ENCODE measurements at places on chromosomes 1 and 21.

DNA sequence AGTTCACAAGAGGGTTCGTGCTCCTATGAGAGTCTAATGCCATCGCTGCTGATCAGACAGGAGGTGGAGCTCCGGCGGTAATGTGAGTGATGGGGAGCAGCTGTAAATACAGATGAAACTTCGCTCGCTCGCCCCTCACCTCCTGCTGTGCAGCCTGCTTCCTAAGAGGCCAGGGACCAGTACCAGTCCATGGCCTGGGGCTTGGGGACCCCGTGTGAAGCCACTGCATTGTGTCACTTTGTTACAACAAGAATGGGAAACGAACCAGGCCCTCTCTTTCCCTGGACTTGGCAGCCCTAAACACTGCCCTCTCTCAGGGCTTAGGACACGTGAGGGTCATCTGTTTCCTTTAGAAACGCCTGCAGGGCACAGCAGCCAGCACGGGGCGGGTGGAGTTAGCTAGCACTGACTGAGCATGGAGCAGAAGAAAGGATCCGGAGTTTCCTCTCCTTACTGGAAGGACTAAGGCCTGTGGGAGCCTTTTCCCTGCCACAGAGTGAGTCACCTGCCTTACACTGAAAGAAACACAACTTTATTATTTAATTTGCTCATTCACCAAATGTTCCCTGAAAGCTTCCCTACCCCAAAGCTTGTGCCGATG lies 185.2 kb upstream of the TMEM51 start:
- no peak for DNase-seq

- no peak for DNase-seq
Measured at GRCh38 chr1:198612471-198613260, 26.2 kb upstream of the PTPRC start.

DNA sequence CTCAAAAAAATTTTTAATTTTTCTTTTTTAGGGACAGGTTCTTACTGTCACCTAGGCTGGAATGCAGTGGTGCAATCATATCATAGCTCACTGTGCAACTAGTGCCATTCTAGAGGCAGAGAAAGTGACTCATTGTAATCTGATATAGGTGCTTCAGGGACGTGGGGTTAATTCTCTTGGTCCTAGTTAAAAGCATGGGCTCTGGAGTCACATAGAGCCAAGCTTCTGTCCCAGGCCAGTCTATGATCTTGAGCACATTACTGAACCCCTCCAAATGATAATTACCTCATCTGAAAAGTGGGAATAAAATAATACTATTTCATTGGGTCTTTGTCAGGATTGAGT lies 1.1 kb upstream of the ADIPOR1 start:
- peak; percentile 75 for DNase-seq

DNA sequence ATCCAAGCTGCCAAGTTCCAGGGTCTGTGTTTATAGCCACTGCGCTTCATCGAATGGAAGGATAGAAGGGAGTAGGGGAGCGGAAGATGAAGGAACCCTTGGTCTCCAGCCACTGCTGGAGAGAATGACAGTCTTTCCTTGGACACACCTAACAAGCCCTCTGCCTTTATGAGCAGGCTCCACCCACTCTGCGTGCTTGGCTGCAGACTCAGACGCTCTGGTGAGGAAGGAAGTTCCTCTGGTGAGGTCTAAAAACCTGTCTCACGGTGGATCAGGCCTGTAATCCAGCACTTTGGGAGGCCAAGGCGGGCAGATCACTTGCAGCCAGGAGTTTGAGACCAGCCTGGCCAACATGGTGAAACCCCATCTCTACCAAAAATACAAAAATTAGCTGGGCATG lies 55.4 kb downstream of the MATN1 start:
- no peak for DNase-seq

DNA sequence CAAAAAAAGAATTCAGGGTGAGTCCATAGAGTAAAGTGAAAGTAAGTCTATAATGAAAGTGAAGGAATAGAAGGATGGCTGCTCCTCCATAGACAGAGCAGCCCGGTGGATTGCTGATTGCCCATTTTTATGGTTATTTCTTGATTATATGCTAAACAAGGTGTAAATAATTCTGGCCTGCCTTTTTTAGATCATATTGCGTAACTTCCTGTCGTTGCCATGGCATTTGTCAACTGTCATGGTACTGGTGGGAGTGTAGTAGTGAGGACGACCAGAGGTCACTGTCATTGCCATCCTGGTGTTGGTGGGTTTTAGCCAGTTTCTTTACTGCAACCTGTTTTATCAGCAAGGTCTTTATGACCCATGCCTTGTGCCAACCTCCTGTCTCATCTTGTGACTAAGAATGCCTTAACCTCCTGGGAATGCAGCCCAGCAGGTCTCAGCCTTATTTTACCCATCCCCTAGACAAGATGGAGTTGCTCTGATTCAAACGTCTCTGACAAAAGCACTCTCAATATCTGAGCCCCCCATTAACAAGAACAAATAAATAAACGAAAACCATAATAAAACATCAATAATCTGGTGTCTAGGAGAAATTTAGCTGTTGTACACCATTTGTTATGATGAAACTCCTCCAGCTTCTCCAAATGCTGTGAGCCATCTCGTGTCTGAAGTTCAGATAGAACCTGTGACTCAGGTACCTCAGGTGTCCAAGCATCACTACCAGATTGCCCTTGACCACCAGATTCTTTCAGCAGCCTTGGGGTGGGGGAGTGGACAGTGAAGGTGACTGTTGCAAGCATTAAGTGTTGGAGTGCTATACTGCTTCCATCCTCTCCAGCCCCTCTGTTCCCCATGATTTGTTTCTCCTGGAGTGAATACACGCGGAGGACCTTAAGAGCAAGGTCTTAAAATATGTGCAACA lies 36.0 kb downstream of the EBNA1BP2 start:
- DNase-seq, result no peak

DNA sequence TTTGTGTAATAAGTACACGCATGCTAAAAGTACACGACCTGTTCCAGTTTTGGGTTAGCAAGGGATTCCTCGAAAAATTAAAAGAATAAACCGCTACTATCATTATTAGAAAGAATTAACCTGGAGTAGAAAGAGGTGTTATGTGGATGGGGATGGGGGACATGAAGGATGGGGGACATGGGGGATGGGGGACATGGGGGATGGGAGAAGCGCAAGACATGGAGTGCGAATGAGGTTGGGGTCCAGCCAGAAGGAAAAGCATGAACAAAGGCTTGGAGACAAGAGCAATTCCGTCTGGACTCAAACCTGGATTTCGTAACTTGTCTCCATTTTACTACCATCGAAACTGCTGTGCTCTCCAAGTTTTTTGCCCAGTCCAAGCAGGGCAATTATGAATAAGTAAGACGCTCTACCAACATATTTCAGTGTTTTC lies 591 bp upstream of the KDM1A start:
- DNase-seq, result peak; percentile 53

DNA sequence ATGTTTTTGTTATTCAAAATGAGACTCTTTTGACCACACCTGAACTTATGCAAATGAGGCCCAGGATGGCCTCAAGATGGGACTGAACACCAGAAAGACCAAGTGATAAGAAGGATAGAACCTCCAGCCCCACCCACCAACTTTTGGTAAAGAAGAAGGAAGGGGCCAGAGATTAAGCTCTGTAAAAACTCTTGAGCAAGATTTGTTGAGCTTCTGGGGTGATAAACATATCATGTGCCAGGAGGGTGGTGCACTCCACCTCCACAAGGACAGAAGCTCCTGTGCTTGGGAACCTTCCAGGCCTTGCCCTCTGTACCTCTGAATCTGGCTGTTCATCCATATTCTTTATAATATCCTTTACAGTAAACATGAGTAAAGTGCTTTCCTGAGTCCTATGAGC lies 5.3 kb downstream of the RSPH1 start:
- DNase-seq, result peak; percentile 76

DNA sequence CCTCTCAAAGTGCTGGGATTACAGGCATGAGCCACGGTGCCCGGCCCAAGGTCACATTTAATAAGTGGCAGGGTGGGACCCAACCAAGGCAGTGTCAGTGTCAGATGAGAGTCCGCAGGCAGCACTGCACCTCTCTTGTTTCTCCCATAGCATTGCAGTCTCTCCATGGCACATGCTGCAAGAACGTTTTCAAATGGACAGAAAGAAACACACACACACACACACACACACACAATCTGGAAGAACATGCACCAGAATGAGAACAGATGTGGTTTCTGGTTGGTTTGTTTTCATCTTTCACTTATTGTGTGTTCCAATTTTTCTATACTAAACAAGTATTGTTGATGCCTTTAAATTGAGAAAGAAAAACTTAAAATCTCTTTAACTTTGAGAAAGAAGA lies 126.5 kb downstream of the SYF2 start:
- no peak for DNase-seq

DNA sequence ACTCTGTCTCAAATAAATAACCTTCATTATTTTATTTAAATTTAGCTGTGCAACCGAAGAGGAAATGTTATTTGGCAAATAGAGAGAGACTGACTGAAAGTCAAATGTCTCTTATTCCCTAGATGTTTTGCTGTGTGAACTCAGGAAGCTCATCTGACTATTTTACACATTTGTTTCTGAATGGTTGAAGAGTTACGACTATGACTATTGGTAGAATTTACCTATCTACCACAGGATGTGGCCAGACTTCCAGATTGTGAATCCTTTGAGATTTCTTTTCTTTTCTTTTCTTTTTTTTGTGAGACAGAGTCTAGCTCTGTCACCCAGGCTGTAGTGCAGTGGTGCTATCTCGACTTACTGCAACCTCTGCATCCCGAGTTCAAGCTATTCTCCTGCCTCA lies 5.3 kb upstream of the SDE2 start:
- DNase-seq, result no peak

DNA sequence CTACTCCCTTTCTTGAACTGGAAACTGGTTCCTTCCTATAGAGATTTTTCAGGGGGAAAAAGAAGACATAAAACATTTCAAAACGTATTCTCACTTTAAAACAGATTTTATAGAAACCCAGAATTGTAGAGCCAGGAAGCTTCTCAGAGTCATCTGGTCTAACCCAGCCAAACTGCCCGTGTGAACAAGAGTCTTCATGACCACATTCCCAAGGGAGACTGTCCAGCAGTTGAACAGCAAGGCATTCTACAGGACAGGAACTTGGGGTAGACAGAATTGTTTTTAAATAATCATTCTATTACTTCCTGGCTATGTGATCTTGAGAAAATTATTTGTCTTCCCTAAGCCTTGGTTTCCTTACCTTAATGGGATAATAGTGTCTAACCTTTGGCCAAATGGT lies 163.5 kb upstream of the IVNS1ABP start:
- DNase-seq, result peak; percentile 59

DNA sequence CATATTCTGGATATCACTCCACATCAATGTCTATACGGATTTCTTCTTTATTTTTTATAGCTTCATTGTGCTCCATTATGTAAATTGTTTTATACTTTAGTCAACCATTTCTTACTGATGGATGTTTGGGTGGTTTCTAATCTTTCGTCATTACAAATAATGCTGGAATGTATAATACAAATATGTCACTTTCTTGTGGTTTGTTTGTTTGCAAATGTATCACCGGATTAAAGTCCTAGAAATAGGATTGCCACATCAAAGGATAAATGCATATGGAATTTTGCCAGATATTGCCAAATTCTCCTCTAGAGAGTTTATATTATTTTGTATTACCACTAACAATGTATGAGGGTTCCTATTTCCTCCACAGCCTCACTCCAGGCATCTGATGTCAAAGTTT lies 48.7 kb upstream of the PRDM2 start:
- no peak for DNase-seq

DNA sequence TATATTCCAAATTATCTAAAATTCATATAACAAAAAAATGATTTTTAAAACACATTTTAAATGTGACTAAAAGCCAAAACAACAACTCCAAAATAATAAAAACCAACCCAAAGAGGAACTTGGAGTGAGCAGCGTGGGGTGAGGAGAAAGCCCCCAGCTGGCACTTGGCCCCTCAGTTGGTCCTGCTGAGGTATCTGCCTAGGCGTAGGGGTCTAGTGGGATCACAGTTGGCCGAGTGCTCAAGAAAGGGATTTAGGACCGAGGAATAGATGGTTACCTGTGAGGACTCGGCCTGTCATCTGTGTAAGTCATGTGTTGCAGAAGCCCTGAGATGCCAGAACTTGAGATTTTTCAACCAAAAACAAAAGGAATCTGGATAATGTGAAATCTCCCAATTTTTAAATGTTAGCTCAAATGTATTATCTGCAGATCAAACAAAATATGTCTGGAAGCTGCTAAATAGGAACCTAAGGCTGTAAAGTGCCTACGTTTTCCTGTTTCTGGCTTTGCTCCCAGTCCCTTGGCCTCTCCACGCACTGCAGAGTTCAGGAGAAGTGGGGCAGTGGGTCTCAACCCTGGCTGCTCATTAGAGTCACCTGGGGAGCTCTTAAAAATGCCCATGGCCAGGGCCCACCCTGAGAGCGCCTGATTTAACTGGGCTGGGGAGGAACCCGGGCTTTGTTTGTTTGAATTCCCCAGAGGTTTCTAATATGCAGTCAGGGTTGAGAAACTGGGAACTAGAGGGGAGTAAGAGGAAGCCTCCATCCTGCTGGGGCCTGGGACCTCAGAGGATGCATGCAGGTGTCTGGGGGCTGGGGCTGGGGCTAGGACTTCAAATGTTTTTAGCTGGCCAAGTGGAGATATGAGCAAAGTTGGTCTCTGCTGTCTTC lies 38.5 kb upstream of the LDLRAP1 start:
- no peak for DNase-seq

- DNase-seq, result no peak
Measured at GRCh38 chr1:112833806-112834205, 118.7 kb upstream of the PPM1J start.

DNA sequence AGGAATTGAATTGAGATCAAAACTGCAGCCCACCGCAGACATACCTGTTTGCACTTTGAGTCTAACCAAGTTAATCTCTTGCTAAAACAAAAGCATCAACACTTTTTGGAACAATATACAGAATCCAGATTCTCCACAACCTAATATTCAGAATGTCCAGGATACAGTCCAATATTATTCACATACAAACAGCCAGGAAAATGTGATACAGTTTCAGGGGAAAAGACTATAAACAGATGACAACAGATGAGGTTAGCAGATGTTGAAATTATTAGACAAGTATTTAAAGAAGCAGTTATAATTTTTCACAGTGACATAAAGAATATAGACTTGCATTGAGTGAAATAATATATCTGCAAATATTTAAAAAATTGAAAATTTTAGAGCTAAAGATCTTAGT lies 678.1 kb upstream of the CXADR start:
- no peak for DNase-seq

- DNase-seq, result no peak
Measured at GRCh38 chr1:166140251-166140650, 26.6 kb downstream of the FAM78B start.

DNA sequence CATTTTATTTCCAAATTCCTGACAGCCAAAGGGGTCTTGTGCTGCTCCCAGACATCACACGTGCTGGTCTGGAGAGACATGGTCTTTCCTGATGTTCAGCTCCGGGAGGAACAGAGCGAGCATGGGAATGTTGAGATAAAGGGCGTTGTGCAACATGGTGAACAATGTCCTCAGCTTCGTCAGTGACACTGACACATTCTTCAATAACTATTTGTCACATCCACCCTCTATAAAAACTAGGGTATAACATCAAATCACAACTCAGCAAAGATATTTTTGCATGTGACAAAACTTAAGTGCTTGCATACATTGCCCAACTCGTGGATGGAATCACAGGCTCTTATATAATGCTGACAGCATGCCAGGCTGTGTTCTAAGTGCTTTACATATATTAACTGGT lies 42.4 kb upstream of the GRHL3 start:
- no peak for DNase-seq
